CD4-positive, alpha-beta T cell treated with Interleukin-10 for 1 hour (primary cell): ENCODE measurements at places on chromosomes 12 and 14.

DNA sequence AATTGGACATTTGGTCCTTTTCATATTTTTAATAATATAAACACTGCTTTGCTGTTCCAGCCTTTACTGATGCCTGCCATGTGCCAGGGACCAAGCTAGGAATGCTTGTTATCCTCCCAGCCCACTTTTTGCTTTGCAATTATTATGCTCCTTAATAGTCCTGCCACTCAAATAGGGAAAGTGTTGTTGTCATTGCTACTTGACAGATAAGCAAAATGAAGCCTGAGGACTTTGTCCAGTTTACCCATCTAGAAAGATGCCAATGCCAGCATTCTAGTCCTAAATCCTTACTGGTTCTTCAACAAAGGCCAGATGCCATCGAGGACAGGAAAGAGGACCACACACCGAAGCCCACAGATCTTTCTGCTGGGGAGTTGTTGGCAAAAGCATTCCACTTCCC lies 246.5 kb downstream of the EMP1 start:
- no peak for DNase-seq

DNA sequence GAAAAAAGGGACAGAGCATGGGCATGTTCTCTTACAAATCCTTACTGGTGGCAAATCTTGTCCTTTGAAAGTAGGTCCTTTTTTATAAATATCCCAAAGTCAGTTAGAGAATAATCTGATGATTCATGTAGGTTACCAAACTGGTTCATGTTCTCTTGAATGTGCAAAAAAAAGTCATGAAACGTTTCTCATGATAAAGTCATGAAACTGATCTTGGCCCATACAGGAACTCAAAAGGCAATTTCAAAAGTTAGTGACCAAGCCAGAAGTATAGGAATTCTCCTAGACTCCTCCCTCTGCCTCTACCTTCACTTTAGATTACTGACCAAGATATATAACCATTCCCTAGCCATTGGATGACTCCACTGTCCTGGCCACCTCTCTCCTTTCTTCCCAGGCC lies 27.3 kb upstream of the SPTSSA start:
- DNase-seq = no peak

DNA sequence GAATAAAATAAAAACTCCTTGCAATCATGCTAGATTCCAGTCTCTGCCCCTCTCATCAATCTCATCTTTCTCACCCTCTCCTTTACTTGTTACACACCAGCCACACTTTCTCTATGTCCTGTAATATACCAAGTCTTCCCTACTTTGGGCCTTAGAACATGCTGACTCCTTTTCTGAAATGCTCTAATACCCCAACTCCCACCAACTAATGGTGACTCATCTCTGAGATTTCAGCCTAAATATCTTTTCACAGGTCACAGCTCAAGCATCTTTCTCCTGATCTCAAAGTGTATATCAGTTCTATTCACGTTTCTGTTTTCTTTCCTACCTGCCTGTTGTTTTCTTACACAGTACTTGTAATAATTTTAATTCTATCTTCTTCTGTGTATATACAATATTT lies 378.9 kb upstream of the PRICKLE1 start:
- DNase-seq = no peak

- no peak for DNase-seq
These were observed 342.5 kb downstream of the TMEM132D start for GRCh38 chr12:129561304-129561703.

DNA sequence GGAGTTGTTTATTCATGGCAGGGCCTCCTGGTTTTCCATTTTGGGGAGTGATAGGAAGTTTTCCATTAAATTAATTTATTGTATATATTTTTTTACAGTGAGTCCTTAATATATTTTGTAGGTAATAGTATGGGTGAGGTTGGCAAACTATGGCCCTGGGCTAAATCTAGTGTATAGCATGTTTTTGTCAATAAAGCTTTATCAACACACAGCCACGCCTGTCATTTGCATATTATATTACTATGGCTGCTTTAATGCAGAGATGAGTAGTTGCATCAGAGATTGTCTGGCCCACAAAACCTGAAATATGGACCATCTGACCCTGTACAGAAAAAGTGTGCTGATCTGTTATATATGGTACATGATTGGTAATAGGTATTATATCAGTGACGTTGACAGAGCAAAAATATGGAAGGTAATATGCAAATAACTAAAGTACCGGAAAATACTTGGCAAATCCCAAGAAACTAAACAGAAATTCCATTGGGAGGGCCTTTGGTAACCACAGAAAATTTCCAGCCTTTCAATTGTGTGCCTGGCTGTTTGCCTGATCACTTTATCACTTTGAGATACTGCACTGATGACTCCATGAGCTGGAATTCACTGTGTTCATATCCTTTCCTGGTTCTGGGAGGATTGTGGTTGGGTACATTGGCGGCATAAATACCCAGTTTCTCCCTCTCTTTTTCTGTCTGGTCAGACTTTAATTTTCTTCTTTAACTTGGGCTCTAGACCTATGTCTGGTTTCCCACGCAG lies 61.7 kb upstream of the RFLNA start:
- DNase-seq = no peak

DNA sequence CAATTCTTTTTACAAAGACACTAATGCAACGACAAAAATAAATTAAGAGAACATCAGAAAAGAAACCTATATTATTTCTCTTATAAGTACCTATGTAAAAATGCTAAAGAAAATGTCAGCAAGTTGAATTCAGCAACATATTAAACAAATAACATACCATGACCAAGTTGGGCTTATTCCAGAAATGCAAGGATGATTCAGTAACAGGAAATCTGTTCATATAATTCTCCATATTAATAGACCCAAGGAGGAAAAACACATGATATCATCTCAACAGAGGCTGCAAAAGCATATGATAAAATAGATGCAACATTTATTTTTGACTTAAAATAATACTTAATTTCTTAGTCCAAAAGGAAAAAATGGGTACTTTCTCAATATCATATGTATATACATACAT lies 25.1 kb upstream of the GPHB5 start:
- DNase-seq = no peak

GRCh38 chr12:24011927-24012507 lies 62.5 kb upstream of the SOX5 start:
- no peak for DNase-seq

DNA sequence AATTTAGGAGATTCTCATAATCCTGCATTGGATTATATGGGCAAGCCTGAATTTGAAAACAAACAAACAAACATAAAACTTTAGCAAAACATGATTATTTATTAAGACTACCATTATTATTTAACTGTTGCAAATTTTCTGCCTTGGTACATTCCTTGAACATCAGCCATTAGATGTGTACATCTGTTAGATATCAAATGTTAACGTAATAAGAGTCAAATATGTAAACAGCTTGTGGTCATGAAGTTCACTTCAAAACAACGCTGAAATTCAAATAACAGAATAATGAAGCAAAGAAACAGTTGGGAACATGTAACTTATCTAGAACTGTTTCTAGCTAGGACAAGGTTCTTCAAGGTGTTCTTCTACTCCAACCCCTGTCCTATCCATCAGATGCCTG lies 14.3 kb upstream of the TMX1 start:
- no peak for DNase-seq

DNA sequence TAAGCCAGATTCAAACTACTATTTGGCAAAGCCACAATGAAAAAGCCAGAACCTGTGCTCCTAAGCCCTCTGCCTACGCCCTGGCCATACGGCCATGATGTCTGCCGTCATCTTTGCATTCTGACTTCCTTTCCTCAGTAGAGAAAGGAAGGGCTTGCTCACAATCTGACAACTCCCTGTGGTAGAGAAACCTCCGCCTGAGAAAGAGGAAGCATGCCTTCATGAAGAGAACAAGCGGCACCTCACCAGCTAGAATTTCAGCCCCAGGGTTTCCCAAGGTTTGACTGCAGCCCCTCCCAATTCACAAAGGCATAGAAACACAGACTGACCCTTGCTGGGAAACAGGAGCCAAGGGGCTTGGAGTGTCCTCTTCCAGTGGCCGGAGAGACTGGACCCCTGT lies 25.7 kb downstream of the TEP1 start:
- no peak for DNase-seq

DNA sequence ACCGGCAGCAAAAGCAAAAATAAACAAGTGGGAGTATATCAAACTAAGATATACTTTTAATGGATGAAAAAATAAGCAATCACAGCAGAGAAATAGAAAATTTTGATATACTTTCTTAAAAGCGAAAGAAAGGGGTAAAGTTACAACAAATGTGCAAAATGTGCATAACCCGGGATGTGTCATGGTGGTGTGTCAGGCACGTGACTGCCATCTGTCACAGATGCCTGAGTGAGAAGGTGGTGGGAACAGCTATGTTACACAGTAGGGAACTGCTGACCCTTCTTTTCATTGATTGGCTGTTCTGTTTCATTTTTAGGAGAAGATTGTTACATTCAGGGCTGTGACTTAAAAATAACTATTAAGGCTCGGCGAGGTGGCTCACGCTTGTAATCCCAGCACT lies 168.1 kb upstream of the PELI2 start:
- DNase-seq = no peak

GRCh38 chr12:92771001-92771400 lies 68.2 kb downstream of the PLEKHG7 start:
- no peak for DNase-seq

DNA sequence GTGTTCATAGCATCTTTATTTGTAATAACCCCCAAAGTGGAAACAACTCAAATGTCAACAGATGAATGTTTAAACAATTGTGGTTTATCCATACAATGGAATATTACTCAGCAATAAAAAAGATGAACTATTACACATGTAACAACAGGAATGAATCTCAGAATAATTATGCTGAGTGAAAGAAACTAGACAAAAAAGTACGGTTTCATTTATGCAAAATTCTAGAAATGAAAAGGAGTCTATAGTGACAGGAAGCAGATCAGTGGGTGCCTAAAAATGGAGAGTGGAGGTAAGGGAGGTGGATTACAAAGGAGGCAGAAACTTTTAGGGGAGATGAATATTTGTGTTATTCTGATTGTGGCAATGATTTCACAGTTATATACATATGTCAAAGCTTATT lies 4.8 kb downstream of the PRKCH start:
- peak; percentile 38 for DNase-seq

DNA sequence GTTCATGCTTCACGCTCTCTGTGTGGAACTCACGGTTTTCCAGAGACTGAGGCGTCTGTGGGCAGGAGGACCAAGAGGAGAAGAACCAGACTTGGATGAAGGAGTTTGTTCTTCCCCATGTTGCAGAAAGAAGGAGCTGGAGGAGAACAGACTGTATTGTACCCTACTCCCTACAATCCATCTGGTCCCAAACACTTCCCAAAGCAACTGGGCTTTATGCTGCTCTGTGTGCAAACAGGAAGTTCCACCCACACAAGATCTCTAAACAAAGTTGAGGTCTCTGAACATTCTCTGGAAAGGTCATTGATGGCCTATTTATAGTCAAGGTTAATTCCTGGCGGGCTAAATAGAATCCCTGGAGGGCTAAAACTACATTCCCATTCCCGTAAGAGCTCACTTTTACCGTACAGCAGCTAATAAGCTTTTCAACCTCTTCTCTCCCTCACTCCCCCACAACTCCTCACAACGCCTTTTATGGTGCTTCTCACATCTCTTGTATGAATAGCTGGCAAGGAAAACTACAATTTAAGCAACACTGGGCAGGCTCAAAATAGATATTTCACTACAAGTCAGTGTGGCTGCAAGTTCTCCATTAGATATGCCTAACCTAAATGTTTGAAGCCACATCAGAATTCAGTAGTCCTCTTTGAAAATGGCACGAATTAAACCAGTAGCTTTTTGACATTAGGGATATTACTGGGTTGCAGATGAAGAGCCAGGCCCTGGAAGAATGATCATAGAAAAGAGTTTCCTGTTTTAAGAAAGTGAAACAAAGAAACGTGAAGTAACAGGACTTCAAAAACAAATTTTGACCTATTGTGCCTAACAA lies at the start of gene A2M:
Gene A2M (minus strand): TSS at position 189 of the 829 bp plus-strand sequence. CDS start 70 bp downstream, at position 119.
- DNase-seq = no peak

DNA sequence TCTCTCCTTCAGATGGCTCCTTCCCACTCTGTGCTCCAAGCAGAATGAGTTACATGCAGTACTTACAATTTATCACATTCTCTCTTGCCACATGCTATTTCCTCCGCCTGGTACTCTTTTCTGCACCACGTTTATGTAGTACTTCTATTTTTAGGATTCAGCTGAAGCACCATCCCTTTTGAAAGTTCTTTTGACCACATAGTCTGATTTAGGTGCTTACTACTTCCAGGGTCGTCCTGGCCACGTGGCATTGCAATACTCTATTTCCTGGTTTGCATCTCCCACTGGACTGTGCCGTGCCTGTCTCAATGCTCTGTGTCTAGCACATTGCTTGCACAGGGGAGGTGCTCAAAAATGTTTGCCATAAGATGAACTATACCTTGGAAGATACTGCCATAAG lies 16.3 kb upstream of the TBC1D30 start:
- no peak for DNase-seq

DNA sequence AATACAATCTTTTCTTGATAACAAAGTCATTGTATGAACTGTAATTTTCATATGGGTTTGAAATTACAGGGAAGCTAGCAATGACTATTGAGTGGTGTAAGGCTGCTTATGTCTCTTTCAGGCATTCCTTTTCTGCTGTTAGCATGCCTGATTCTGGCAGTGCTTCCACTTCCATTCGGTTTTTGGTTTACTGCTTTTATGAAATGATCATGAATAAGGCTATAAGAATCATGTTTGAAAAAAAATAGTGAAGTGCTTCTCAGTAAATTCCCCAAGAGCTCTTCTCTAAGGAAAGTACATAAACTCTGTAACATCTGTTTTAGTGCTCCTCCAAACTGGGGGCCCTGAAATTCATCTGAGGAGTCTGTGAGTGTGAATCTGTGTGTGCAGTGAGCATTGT lies 434.0 kb upstream of the RGS6 start:
- DNase-seq = no peak

GRCh38 chr12:67647181-67647798 lies 1.3 kb upstream of the DYRK2 start:
- DNase-seq = no peak

DNA sequence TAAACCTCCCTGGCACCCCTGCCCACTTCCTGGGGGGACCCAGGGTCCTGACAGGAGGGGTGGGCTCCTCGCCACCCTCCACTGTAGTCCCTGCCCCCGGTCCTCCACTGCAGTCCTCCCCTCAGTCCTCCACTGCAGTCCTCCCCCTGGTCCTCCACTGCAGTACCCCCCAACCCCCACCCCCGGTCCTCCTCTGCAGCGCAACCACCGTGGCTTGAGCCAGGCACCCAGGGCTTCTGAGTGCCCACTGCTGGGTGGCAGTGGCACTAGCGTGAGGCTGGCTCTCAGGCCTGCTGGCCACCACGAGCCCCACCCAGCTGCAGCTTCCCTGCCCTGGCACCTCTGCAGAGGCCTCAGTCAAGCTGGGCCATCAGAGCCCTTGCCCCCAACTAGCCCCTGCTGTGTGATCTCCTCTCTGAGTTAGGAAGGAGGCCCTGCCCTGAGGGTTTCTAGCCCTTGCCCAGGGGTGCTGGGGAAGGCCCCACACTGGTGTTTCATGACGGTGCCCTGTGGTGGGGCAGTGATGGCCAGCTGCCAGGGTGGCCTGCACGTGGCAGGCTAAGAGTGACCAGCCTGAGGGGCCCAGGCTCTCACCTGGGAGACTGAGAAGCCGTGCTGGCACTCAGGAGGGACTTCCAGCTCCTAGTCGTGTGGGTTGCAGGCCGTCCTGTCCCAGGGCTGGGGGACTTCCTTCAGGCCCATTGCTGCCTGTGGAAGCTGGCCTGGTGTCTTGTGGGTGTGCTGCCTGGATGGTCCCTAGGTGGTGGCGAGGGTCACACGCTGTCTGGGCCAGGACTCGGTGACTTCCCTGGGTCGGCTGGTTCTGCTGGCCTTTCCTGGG lies 9.7 kb downstream of the CEP170B start:
- DNase-seq = no peak
